ENCODE measurements at places on chromosomes 11 and 22.

DNA sequence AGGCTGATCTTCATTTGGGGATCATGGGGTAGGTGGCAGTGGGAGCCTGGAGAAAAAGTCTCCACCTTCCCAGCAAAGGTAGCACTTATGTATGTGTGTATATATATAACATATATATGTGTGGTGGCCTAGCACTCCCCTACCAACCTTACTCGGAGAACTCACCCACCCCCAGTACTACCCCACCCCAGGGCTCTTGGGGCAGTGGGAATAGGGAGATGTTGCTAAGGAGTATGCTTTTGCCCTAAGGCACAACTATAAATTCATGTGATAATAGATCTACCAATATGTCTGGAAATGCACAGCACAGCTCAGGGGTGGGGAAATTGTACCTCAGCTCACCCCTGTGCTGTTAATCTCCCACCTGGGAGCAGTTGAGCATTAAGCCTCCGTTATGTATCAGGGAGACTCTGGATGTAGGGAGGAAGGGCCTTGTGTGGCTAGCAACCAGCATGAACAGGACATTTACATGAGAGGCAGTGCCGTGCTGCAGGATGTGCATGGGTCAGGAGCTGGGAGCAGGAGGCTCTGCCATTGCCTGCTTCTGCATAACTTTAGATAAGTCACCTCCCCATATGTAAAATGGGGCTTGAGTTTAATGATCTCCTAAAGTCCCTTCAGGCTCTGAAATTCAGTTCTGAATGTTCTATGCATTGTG is 57.3 kb downstream of the C11orf91 start:
- DNase-seq, result no peak

- no peak for DNase-seq
Measured at GRCh38 chr11:12253843-12254281, 123.5 kb upstream of the PARVA start.

- no peak for DNase-seq
Measured at GRCh38 chr11:34510673-34511072, 2.9 kb downstream of the ELF5 start.

DNA sequence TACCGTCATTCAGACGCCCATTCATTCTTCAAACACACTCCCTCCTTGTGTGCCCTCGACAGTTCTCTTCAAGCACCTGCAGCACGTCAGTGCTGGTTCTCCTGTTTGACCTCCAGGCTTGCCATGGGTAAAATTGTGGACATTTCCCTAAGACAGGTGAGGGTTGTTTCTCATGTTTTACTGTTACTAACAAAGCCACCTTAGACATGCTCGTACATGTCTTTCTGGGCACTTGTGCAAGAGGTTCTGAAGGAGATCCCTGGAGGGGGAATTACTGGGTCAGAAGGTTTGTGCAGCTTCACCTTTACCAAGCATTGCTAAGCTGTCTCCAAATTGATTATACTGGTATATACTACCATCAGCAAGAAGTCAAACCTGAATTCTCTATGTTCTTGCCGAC is 189.7 kb upstream of the TMEM45B start:
- peak; percentile 67 for DNase-seq

- no peak for DNase-seq
Measured at GRCh38 chr22:33006955-33007318, 51.2 kb downstream of the SYN3 start.

DNA sequence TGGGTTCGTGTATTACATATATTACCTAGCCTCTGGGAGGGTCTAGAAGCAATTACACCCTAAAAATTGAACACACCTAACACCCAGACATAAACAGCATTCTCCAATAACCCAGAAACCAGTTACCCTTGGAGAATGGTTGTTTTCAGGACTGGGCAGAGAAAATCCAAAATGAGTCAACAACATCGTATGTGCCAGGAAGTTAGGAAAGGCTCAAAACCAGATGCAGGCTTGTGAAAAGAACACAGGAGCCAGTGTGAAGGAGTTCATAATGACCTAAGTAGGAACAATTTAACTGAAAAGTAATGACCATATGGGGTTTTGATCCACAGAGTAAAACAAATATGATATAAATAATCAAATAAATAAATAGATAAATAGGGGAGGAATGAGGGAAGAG is 5.1 kb upstream of the CLPB start:
- DNase-seq, result no peak

GRCh38 chr11:59204746-59205145 is 8.0 kb downstream of the MPEG1 start:
- no peak for DNase-seq

DNA sequence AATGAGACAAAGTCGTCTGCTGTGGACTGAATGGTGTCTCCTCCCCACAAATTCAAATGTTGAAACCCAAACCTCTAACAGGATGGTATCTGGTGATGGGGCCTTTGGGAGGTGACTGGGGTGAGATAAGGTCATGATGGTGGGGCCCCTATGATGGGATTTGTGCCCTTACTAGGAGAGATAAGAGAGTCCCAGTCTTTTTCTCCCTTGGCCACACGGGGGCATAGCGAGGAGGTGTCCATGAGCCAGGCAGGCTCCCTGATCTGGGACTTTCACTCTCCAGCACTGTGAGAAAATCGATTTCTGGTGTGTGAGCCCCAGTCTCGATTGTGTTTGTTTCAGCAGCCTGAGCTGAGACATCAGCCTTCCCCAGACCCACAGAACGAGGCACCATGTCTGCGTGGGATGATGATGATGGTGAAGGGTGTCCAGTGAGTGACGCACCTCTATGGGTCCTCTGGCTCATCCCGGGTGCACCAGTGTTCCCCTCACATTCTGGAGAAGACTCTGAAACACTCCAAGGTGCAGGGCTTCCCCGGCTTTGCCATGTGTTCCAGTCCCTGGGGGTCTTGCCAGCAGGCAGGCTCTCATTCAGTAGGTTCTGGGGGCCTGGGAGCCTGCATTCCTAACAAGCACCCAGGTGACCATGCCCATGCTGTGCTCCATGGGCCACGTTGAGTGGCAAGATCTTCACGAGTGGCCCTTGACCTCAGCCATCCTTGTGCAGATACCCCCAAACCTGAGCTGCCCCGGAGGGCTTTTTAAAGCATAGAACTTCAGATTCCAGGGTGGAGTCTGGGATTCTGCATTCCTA is 363.0 kb downstream of the CTTN start:
- no peak for DNase-seq

- DNase-seq, result no peak
Measured at GRCh38 chr11:115670538-115671205, 166.5 kb upstream of the CADM1 start.

DNA sequence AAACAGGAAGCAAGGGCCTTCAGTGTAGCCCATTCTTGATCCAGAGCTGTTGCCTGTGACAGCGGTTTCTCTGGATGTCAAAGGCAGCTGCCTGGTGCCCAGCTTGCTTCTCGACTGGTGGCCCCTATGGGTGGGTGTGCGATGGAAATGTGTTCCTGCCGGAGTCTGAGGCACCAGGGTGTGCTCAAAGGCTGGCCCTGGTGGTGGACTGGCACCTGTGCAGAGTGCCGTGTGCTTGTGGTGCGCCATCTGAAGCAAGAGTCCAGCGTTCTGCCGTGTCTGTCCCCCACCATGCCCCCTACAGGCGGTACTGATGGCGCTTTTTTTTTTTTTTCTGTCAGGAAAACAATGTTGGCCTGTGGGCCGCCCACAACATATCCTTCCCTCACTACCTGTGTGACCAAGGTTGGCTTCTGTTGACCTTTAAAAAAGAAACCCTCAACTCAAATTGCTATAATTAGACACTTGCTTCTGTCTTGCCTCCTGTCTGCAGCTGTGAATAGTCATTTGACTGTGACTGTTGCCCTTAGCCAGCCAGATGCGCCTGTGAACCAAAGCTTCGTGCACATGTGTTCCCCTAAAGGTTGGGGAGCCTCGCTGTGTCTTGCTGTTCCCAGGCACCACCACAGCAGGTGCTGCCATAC is 4.7 kb upstream of the RANBP1 start:
- peak; percentile 18 for DNase-seq

GRCh38 chr11:96390488-96390792 is 627 bp downstream of the JRKL start:
- DNase-seq, result no peak

- no peak for DNase-seq
Measured at GRCh38 chr11:129396454-129396853, 20.8 kb downstream of the BARX2 start.

DNA sequence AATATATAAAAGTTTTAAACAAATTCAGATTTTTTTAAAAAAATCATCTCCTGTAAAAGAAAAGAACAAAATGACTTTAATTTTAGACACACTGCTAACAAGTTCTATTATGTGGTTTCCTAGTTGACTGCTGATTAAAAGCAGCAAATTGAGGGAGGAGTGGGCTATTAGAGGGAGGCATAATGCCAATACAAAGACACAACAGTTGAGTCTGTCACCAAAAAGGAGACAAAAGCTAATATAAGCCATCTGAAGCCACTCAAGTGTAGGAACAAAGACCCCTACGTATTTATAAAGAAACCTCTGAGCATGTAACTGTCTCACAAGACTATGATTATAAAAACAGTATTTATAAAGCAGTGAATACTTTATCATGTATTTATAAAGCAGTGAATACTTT is 28.6 kb downstream of the TMEM123 start:
- DNase-seq, result no peak

- DNase-seq, result no peak
Measured at GRCh38 chr11:35223991-35224390, 85.0 kb downstream of the CD44 start.

- no peak for DNase-seq
Measured at GRCh38 chr11:84833488-84834088, 793.6 kb downstream of the DLG2 start.

DNA sequence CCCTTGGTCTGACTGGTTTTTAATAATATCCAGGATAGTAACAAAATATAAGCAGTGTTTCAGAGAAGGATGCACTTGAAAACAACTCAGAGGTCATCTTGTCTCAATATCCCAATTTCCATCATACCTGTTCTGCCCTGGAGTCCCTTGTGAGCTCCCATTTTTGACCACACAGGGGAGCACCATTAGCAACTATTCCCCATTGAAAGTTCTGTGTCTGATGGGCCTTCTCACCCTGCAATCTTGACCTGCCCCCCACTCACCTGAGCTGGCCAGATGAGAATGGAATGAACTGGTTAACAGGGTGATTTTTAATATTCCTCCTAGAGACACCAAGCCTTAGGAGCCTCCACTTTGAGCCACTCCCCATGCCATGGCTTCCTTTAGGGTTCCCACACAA is 3.8 kb upstream of the CAPN5 start:
- DNase-seq, result no peak

DNA sequence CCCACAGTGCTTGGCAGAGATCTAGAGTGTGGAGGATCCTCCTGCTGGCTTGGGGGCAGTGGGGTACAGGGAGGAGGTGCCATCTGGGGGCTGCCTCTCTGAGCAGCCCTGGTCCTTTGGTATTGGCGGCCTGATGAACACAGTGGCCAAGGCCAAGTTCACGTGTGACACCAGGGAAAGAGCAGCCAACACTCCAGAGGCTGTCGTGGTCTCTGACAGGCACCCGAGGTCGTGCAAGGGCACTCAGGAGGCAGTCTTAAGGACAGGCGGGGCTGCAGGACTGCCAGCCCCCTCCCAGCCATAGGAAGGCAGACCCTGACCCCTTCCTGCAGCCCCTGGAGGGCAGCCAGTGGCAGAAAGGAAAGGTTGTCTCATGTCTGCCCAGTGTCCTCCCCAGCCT is 30.7 kb downstream of the PHF21B start:
- no peak for DNase-seq

- no peak for DNase-seq
Measured at GRCh38 chr11:98766903-98767302, 253.8 kb upstream of the CNTN5 start.

DNA sequence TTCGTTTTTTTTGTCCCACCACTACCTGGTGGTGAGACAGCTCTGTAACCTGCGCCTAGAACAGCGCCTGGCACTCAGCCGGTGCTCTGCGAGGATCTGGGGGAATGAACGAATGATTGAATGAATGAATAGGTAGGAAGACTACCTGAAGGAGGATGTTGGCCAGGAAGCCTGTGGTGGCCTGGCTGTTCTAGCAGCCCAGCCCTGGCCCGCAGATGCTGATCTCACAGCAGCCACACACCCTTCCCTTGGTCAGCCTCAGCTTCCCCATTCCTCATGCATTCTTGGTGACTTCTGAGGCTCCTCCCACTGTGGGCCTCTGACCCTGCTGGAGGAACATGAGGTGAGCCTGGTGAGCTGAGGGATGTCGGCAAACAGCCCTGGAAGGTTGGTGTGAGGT is 3.7 kb downstream of the TRPM5 start:
- no peak for DNase-seq

DNA sequence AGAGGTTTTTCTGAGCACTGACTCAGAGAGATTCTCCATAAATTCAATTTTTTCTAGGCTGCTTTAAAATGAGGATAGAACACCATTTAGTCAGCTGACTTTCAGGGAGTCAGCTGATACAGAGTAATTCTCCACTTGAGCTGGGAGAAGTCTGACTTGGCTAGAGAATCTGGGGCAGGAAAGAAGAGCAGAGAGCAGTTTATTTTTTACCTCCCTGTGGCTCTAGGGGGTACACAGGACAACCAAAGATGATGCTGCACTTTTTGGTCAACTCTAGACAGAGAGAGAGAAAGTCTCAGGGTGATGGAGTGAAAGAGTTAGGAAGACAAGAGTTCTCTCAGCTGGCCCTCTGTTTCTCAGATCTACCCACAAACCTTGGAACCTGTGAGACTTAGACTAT is 67.3 kb upstream of the EED start:
- DNase-seq, result no peak

- no peak for DNase-seq
Measured at GRCh38 chr22:44734278-44734677, 18.1 kb upstream of the ARHGAP8 start.

GRCh38 chr22:46464296-46464695 is 73.1 kb downstream of the CELSR1 start:
- DNase-seq, result no peak

DNA sequence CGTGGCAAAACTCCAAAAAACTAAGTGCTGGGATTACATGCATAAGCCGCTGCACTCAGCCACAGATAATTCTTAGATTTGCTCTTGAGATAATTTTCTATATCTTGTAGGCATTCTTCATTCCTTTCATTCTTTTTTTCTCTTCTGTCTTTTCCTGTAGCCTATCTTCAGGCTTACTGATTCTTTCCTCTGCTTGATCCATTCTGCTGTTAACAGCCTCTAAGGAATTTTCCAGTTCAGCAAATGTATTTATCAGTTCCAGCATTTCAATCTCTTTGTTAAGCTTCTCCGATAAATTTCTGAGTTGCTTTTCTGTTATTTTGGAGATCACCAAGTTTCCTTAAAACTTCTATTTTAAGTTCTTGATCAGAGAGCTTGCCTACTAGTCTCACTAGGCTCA is 46.7 kb downstream of the SMC1B start:
- DNase-seq, result no peak

Measured in NCI-H2029 (cell line).